ENCODE measurements at places on chromosomes 6 and 20.

GRCh38 chr20:64099880-64100565 is 7.3 kb downstream of the NPBWR2 start:
- DNase-seq = no peak

GRCh38 chr20:11582060-11582459 is 335.6 kb upstream of the BTBD3 start:
- DNase-seq = no peak

GRCh38 chr6:64497634-64498033 is 862.0 kb downstream of the PHF3 start:
- DNase-seq = no peak

DNA sequence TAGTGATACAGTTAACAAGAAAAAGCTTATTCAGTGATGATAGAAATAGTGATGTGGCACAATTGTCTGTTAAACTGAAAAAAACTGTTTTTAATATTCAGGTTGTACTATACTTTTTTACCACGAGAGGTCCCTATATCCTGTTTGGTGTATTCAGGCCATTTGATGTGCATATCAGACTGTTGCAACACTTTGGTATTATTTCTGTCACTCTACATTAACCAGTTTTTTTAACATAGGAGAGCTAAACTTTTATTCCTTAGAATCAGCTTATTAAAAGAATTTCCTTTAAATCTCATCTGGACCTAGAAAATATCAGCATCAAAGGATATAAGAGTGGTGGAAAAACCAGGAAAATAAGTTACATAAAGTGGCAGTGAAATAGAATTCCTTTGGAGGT is 36.8 kb downstream of the TSPYL4 start:
- peak; percentile 47 for DNase-seq

GRCh38 chr20:11457488-11457887 is 460.2 kb upstream of the BTBD3 start:
- DNase-seq = no peak

- DNase-seq = no peak
Observed at GRCh38 chr6:158801655-158802294, 17.4 kb downstream of the EZR start.

DNA sequence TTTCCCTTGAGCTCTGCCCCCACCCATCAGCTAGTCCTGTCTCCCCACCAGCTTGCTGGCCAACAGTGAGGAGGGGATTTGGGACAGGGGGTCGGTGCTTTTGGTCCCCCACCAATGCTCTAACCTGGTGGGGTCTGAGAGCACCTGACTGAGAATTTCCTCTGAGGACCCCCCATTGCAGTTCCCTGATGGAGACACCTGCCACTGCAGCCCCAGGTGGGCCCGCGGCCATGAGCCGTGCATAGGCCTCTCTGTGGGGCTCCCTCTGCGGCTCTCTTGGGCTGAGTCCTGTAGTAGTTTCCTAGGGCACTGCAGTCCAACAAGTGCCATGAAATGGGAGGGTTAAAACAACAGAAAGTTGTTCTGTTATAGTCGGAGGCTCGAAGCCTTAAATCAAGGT is 172.2 kb upstream of the SNX9 start:
- no peak for DNase-seq

DNA sequence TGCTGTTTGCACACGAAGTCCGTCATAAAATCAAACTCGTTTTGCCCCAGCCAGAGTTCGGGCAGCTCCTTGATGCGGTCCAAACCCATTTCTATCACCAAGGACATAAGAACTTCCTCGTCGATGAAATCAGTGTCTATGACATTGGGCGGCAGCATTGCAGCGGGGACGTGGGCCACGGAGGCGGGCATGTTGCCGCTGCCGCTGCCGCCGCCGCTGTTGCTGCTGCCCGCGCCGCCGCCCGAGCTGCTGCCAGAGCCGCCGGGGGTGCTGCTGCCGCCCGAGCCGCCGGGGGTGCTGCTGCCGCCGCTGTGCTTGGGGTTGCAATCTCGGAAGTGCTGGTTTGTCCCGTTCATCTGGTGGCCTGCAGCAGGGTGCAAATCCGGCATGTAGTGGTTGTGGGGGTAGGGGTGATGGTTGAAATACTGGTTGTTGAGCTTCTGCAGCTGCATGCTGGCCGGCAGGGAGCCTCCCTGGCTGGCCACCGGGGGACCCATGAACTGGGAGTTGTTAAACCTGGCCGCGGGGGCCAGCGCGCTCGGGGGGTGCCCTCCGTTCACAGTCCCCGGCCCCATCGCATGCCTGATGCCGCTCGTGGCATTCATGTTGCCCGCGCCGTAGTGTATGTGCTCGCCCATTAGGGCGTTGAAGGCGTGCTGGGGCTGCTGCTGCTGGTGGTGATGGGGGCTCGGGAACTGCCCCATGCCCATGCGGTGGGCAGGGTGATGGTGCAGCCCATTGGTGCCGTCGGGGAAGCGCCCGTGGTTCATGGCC is 1.1 kb downstream of the CITED2 start:
- peak; percentile 55 for DNase-seq

DNA sequence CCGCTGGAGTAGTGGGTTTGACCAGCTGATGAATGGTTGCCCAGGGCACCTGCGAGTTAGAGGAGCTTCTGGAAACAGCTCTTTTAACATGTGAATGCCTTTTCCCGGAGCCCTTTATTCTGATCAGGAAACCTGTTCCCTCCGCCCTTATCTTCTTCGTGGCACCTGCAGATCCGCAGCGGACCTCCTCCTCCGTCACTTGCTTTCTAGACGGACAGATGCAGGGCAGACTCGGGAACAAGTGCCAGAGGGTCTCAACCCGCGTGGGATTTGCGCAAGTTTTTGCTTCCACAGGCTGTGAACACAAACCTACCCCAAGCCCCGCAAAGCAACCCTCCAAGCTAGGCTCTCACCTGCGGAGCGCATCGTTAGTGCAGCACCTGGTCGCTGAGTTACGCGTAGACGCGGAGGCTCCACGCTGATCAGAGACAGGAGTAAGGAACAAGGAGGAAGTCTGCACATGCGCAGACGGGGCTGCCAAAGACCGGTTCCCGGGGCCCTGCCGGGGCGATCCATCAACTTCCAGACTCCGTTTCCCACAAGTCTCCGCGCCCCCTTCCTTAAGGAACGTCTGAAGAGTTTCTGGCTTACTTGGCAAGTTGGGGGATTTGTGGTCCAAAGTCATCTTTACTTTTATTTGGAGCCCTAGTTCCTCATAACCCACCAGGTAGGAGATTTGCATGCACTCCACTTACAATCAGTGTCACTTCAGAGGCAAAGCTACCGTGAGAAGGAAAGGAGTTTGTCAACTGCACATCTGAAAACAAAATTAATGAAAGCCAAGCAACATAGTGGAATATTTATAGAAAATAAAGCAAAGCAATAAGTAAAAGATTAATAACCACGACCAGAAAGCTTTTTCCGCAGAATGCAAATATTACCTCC is 52.7 kb upstream of the ELMO2 start:
- DNase-seq = peak; percentile 97

DNA sequence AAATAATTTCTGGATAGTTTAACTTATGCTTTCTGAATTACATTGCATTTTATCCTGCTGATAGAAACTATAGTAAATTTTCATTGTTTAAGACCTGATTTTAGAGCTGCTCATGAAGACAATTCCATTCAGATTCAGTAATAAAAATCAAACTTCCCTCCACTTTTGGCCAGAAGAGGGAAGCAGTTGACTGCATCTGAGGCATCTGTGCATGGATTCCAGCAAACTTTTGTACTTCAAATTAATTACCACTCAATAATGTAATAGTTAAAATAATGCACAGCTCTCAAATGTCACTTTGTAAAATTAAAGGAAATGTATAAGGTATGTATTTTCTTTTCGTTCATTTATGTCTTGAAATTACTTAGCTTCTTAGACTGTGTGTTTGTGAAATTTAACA is 64.2 kb upstream of the SLC35B3 start:
- DNase-seq = peak; percentile 50

- DNase-seq = no peak
Observed at GRCh38 chr6:22194188-22194921, 102.5 kb downstream of the PRL start.

GRCh38 chr6:71531006-71531405 is 242.4 kb downstream of the OGFRL1 start:
- DNase-seq = no peak

DNA sequence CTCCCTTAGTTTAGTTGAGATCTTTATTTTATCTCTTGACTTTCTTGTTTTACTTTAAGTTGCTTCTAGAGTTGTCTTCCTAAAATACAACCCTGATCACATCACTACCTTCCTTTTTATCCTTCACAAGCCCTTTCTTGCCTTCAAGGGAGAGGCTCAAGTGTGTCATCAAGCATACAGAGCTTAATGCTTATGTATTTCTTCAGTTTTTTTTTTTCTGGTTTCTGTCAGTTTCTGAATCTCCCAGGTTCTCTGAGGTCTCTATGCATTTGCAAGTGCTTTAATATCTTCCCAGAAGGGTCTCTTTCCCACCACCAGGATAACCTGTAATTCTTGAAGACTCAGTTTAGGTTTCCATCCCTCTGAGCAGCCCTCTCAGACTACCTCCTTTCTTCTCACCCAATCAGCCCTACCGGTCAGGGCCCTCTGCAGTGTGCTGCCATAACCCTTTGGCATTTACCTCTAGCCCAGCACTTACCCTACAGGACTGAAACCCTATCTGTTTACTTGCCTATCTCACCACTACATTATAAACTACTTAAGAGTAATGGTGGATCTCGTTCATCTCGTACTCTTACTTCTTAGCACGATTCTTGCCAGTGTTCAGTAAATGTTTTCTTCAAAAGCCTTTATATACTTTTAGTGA is 36.9 kb downstream of the EYA4 start:
- no peak for DNase-seq

DNA sequence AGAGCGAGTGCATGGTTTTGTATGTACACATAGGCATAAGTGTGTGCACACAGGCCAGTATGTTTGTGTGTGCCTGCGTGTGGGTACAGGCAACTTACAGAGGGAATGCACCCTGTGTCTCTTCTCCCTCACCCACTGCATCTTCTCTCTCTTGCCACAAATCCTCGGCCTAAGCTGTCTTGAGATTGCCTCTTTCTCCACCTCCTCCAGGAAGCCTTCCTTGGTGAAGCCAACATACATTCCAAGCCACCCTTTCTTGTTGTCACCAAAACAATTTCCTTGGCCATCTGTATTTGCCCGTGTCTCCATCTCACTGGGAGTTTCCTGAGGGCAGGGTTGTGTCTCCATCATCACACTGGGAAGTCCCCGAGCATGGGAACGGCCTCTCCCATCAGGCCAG is 29.8 kb upstream of the MLN start:
- no peak for DNase-seq

GRCh38 chr6:53566755-53567154 is 21.9 kb upstream of the GCLC start:
- no peak for DNase-seq

GRCh38 chr6:107653183-107653580 is 163.3 kb downstream of the SOBP start:
- DNase-seq = no peak

DNA sequence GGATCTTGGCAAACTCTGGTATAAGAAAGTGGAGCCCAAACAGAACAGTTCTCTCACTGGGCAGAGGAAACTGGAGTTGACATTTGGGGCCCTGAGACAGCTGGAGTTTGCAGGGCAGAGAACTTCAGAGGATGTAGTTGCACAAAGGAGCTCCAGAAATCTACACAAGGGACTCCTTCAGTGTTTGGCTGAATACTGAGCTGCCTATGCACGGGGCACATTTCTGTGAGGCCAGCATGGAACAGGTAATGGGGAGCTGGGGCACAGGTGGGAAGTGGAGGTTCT is 169.3 kb downstream of the ANKRD60 start:
- no peak for DNase-seq

DNA sequence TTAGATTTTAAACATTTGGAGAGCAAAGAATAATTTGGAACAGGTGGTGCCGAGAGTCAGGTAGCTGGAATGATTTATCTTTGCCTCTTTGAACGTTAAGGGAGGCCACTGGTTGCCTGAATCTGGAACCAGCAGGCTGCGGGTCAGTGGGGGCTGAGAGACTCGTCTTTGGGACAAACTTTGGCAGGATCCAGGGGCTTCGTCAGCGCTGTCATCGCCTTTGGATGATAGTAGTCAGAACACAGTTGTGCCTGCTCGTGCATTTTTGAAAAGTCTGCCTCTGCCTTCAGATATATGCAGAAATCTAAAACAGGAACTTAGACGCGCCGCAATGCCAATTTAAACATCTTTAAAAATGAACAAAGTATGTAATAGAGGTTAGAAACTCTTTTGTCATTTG is 5.0 kb downstream of the EYA2 start:
- DNase-seq = no peak

DNA sequence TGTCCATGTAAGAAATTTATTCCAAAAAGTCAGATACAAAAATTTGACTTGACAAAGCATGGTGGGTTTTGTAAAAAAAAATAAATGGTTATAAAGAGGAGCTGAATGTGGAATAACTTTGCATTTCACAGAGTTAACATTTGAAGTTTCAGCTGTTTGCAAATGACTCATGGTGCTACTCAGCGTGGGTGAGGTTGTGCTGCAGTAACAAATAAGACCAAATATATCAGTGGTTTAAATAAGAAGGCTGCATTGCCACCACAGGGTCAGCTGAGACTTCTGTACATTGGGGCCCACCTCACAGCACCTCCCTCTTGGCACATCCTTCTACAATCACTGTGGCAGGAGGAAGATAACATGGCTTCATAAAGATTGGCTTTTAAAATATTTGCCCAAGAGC is 272.5 kb upstream of the SULF2 start:
- no peak for DNase-seq

DNA sequence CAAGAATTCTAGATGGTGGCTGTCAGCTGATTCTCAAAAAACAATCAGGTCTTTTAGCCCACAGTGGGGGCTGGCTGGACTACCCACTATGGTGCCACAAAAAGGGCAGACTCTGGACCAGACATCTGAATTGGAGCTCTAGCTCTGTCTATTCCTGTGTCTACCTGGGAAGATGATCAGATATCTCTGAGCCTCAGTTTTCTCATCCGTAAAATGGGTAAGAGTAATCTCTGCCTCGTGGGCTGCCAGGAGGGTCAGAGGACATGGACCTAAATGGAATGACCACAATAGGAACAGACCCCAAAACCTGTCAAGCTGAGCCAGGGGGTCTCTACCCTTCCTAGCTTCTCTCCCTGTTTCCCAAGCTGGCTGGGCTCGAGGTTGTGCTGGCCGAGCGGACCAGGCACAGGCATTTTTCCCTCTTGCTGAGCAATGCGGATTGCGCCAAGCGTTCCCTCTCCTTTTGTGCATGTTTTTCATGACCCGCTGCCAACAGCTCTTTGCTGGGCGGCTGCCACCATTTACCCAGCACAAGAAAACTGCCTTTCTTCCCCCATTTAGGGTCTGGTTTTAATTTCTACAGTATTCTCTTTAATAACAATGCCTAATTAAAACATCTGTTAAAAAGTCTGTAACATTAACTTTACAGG is 74.7 kb upstream of the MAFB start:
- no peak for DNase-seq

- no peak for DNase-seq
Observed at GRCh38 chr6:152071843-152072242, 264.4 kb downstream of the ESR1 start.

DNA sequence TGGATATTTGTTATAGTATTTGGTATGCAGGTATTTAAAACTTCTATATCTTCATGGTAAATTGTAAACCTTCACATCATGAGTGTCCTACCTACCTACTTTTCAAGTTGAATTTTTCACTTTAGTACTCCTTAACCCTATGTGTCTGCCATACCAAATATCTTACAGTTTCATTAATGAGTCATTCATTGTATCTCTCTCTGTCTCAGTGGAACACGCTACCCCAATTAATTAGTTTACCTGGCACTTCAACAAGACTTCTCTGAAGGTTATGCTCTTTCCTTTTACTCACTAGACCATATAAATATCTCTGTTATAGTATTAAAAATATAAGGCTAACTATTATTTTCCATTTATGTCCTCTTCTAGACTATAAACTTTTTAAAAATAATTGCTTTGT is 123.9 kb upstream of the GJE1 start:
- no peak for DNase-seq

- peak; percentile 77 for DNase-seq
Observed at GRCh38 chr6:71510057-71510713, 221.6 kb downstream of the OGFRL1 start.
